ENCODE measurements at places on chromosomes 6 and 20. TPM values are rescaled to one million over a fixed set of nuclear protein-coding genes. Genes with fewer than 3 reads are reported as not detected.

The LAMP5 gene
- total RNA-seq: 0.41 TPM

The FAM8A1 gene
- total RNA-seq: 17.5 TPM

The ENPP5 gene
- total RNA-seq: 2.7 TPM

The HLA-DQA2 gene
- total RNA-seq: 2.8 TPM

The UFL1 gene
- 24.8 TPM for total RNA-seq

The MCHR2 gene
- total RNA-seq: not detected

The C2 gene
- 5.3 TPM for total RNA-seq

The PGC gene
- not detected for total RNA-seq

The IDH3B gene
- total RNA-seq: 208 TPM

The FNDC11 gene
- total RNA-seq: 0.16 TPM

The TSBP1 gene
- total RNA-seq: not detected

The MUCL3 gene
- not detected for total RNA-seq

The ZNF334 gene
- total RNA-seq: 2.5 TPM

The FAM83C gene
- not detected for total RNA-seq

The DEFB124 gene
- not detected for total RNA-seq
